Activated T-cell treated with anti-CD3 and anti-CD28 coated beads, Interleukin-2, amount 50 U/mL, for 72 hours (primary cell): ENCODE measurements at places on chromosomes 3 and 15. TPM values are rescaled to one million over a fixed set of nuclear protein-coding genes. Genes with fewer than 3 reads are reported as not detected.

Gene NPAP1
- total RNA-seq, result not detected

Gene SLC28A2
- total RNA-seq, result not detected

Gene DNAH12
- 0.26 TPM for total RNA-seq

Gene CEMIP
- total RNA-seq, result 0.05 TPM

Gene DNAJB11
- 29.7 TPM for total RNA-seq

Gene HHLA2
- total RNA-seq, result 1.9 TPM

Gene CCR8
- 1.2 TPM for total RNA-seq

Gene FETUB
- not detected for total RNA-seq

Gene UBE2E1
- total RNA-seq, result 78.4 TPM

Gene LRRIQ4
- total RNA-seq, result not detected

Gene CLDN18
- not detected for total RNA-seq

Gene SPESP1
- 2.0 TPM for total RNA-seq

Gene C3orf85
- total RNA-seq, result not detected

GRCh38 chr3:73999501-73999900 is 374.8 kb upstream of the PDZRN3 start:
- H3K4me3 ChIP-seq, result no peak overlapping the region
- no peaks in the 10 kb centered on the region for H3K36me3 ChIP-seq
- H3K27me3 ChIP-seq, result no peaks in the 10 kb centered on the region
- H3K27ac ChIP-seq, result no peak overlapping the region

DNA sequence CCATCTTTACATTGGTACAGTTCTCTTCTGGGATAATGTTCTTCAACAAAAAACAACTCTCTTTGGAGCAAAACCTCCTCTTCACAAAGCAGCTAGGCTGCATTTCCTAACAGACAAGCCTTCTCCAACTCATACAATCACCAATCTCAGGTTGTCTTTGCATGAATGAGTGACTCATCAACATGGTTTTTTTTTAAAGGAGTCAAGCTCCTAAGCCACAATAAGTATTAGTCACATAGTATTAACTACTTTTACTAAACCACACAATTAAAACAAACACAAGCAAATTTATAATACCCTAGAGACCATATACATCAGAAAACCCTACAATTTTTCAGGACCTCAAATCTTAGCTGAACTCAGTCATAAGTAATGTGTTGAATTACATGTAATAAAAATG is 137.4 kb downstream of the TBC1D5 start:
- DNase-seq, result no peak
- no peaks in the 10 kb centered on the region for H3K27me3 ChIP-seq
- no peak overlapping the region for H3K27ac ChIP-seq
- no peak overlapping the region for H3K4me3 ChIP-seq

- peaks cover 7% of the 10 kb centered on the region for H3K4me1 ChIP-seq
- no peak overlapping the region for H3K4me3 ChIP-seq
- no peak for DNase-seq
- H3K27me3 ChIP-seq, result no peaks in the 10 kb centered on the region
Observed at GRCh38 chr3:153242896-153243295, 80.9 kb downstream of the RAP2B start.

DNA sequence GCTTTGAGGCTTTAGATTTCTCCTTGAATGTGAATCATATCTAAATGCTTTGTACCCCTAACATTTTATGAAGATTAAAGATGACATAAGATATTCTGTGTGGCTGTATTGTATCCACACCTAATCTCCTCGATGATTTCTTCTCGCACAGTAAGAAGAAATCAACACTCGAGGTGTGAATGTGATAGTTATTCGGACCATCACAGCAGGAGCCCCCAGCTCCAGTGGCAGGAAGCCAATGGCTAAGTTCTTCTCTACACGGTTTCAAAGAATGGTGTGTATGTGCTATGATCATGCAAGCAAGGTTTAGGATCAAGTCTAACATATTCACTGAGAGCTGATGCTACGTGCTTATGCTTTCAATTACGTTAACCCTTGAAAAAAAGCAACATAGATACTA is 271.0 kb downstream of the SUCLG2 start:
- peaks cover 18% of the 10 kb centered on the region for H3K4me1 ChIP-seq
- no peak overlapping the region for H3K4me3 ChIP-seq
- no peak for DNase-seq
- peaks cover 25% of the 10 kb centered on the region for H3K36me3 ChIP-seq
- no peak overlapping the region for H3K27ac ChIP-seq

- DNase-seq, result no peak
- H3K4me3 ChIP-seq, result no peak overlapping the region
- no peaks in the 10 kb centered on the region for H3K36me3 ChIP-seq
- no peaks in the 10 kb centered on the region for H3K4me1 ChIP-seq
- H3K27ac ChIP-seq, result no peak overlapping the region
- peaks cover 12% of the 10 kb centered on the region for H3K27me3 ChIP-seq
Observed at GRCh38 chr15:84835661-84836337, 18.6 kb downstream of the ALPK3 start.

DNA sequence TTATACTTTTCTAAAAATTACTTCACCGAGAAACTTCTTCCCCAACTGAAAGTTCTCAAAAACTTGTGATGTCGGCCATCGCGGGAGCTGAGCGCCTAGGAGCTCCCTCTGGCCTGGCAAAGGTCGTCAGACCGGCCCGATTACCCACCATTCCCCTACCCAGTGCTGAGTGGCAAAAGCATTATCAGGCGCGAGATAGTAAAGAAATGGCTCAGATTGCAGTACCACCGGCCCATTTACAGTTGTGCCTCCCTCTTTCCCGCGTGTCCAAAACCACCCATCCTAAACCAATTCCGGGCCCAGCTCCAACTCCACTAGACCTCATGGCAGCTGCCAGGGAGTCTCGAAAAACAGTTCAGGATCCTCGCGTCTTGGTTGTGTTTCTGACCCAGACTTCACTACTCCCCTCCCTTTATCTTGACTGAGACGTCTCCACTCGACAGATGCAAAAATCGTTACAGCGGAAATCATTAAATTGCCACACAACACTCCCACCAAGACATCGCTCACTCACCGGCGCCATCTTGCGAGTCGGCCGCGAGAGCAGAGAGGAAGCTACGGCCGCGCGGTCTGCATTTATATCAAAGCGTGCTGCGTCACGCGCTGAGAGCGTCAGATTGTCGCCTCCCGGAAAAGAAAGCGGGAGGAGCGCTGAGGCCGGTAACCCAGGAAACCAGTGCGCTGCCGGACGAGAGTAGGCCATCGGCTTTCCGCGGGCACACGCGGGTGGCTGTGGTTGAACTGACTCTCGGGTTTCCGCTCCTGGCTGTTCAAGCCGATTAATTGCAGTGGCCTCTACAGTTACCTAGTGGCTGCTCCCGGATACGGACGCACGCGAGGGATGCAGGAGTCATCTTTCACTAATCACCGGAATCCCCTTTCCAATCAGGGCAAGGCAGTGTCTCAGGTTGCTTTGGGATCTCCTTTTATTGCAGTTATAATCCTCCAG is at the start of gene RPL22L1:
Gene RPL22L1, minus strand, starts transcription at position 551 of the 949 bp plus-strand sequence. Its CDS starts 28 bp downstream, at position 523.
- peak within 1 kb of the TSS; percentile 93 for H3K4me3 ChIP-seq
- H3K27ac ChIP-seq, result peak within 1 kb of the TSS; percentile 95
- peak; percentile 95 for DNase-seq
- H3K4me1 ChIP-seq, result peaks cover 23% of the 10 kb centered on the region

DNA sequence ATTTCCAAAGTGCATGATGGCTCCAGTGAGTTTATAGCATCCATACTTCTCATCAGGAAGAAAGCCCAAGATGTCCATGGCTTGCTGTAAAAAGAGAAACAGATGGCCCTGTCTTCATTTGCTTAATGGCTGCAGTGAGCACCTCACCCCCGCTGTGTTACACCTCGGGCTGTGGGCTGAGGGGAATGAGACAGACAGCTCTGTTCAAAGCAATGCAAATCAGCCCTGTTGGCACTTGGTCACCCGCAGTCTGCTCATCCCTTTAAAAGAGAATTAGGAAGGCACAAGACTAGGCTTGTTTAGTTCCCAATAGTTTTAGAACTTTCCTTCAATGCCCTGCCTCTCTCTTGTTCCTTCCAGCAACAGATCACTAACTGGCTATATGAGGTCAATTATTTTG is 25.2 kb downstream of the MYH15 start:
- no peak overlapping the region for H3K27ac ChIP-seq
- DNase-seq, result no peak
- H3K36me3 ChIP-seq, result no peaks in the 10 kb centered on the region
- peaks cover 12% of the 10 kb centered on the region for H3K4me1 ChIP-seq
- no peaks in the 10 kb centered on the region for H3K27me3 ChIP-seq

DNA sequence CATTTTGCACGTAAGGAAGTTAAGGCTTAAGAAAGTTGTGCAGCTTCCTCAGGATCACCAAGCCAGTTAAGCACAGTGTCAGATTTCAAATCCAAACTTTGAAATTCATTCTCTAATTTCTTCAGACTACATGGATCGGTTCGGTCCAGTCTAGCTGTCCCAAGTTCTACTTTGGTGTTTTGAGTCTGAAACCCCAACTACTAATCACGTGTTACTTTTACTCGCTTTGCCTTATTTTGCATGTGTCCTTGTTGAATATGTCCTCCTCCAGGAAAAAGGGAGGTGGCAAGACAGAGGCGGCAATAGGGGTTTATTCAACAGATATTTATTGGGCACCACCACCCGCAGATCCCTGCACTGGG is 522 bp upstream of the GXYLT2 start:
- H3K4me1 ChIP-seq, result peaks cover 19% of the 10 kb centered on the region
- peak overlapping the region; percentile 84 for H3K4me3 ChIP-seq
- DNase-seq, result no peak
- peaks cover 75% of the 10 kb centered on the region for H3K27me3 ChIP-seq
- no peak overlapping the region for H3K27ac ChIP-seq

GRCh38 chr3:149790698-149791097 is 1.7 kb downstream of the ANKUB1 start:
- no peaks in the 10 kb centered on the region for H3K4me1 ChIP-seq
- H3K27ac ChIP-seq, result no peak overlapping the region

- no peak overlapping the region for H3K27ac ChIP-seq
- DNase-seq, result peak; percentile 88
- H3K4me3 ChIP-seq, result peak overlapping the region; percentile 29
- H3K36me3 ChIP-seq, result no peaks in the 10 kb centered on the region
Observed at GRCh38 chr15:69394556-69395282, 19.4 kb upstream of the KIF23 start.

GRCh38 chr3:18780959-18781358 is 355.8 kb upstream of the SATB1 start:
- peaks cover 48% of the 10 kb centered on the region for H3K4me1 ChIP-seq
- no peaks in the 10 kb centered on the region for H3K27me3 ChIP-seq
- H3K4me3 ChIP-seq, result peak overlapping the region; percentile 63

- H3K27ac ChIP-seq, result no peak overlapping the region
- peak overlapping the region; percentile 95 for H3K4me3 ChIP-seq
- H3K4me1 ChIP-seq, result peaks cover 77% of the 10 kb centered on the region
- H3K36me3 ChIP-seq, result peaks cover 4% of the 10 kb centered on the region
- H3K27me3 ChIP-seq, result no peaks in the 10 kb centered on the region
- DNase-seq, result no peak
Observed at GRCh38 chr15:74430510-74430951, 3.2 kb downstream of the SEMA7A start.

DNA sequence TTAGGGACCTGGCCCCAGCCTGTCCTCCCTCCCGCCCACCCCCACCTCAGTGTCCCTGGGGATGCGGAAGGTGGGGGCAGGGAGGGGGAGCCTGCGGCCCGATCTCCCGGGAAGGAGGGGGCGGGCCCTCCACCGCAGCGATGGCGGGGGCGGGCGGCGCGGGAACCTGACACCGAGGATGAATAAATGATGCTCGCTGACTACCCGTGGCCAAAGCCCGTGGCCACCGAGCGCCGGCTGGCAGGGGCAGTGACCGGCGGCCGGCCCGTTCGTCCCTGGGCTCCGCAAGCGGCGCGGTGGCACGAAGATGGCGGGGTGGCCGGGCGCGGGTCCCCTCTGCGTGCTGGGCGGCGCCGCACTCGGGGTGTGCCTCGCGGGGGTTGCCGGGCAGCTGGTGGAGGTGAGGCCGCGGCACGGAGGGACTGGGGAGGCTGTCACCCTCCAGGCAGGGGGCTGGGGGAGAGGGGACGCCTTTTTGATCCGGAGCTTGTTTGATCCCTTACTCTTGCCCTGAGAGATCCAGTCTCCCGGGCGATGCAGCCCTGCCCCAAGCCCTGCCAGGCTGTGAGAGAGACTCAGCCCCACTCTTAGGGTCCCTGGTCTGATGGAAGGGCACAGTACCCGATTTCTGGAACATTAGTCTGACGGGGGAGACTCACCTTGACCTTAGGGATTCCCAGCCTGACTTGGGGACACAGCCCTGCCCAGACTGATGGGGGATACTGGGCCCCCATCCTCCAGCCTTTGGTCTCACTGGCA is at the start of gene TMIE:
Gene TMIE, plus strand, starts transcription at position 212 of the 759 bp plus-strand sequence. Its CDS starts 96 bp downstream, at position 308.
- DNase-seq, result peak; percentile 15

- no peak overlapping the region for H3K27ac ChIP-seq
- peaks cover 7% of the 10 kb centered on the region for H3K36me3 ChIP-seq
- no peak for DNase-seq
- H3K4me3 ChIP-seq, result no peak overlapping the region
- H3K4me1 ChIP-seq, result no peaks in the 10 kb centered on the region
- peaks cover 13% of the 10 kb centered on the region for H3K27me3 ChIP-seq
Observed at GRCh38 chr3:108022256-108023150, 68.3 kb downstream of the CD47 start.

DNA sequence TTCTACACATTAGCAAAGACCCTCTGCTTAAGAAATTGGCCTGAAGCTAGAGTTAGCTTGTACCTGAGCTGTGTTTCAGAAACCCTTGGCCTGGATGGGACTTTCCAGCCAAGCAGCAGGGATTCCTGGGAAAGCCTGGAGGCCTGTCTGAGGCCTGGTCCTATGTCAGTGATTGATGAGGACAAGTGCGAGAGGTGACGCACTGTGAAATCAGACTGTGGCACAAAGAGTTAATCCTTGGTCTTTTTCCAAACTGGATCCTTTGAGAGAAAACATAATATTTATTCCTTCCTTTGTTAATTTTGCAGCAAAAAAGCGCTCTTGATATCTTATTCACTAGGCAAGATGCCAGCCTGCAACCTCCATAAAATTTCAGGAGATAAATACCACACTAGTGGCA is 225.0 kb upstream of the ATP11B start:
- no peak for DNase-seq
- no peaks in the 10 kb centered on the region for H3K4me1 ChIP-seq
- no peak overlapping the region for H3K27ac ChIP-seq
- peaks cover 8% of the 10 kb centered on the region for H3K27me3 ChIP-seq
- H3K36me3 ChIP-seq, result no peaks in the 10 kb centered on the region
- H3K4me3 ChIP-seq, result no peak overlapping the region

GRCh38 chr3:50237754-50238548 is 1.9 kb downstream of the GNAI2 start:
- H3K27ac ChIP-seq, result peak overlapping the region; percentile 95
- H3K4me3 ChIP-seq, result peak overlapping the region; percentile 94
- H3K4me1 ChIP-seq, result peaks cover 55% of the 10 kb centered on the region
- DNase-seq, result peak; percentile 93
- no peaks in the 10 kb centered on the region for H3K27me3 ChIP-seq

- no peak overlapping the region for H3K27ac ChIP-seq
- DNase-seq, result no peak
- H3K27me3 ChIP-seq, result peaks cover 9% of the 10 kb centered on the region
- no peaks in the 10 kb centered on the region for H3K36me3 ChIP-seq
- no peak overlapping the region for H3K4me3 ChIP-seq
- H3K4me1 ChIP-seq, result no peaks in the 10 kb centered on the region
Observed at GRCh38 chr3:180804916-180805315, 107.6 kb upstream of the FXR1 start.

GRCh38 chr3:78322780-78323179 is 1282.9 kb downstream of the ROBO2 start:
- DNase-seq, result no peak
- H3K27me3 ChIP-seq, result no peaks in the 10 kb centered on the region
- no peaks in the 10 kb centered on the region for H3K36me3 ChIP-seq
